ENCODE measurements at places on chromosomes 1 and 21.

DNA sequence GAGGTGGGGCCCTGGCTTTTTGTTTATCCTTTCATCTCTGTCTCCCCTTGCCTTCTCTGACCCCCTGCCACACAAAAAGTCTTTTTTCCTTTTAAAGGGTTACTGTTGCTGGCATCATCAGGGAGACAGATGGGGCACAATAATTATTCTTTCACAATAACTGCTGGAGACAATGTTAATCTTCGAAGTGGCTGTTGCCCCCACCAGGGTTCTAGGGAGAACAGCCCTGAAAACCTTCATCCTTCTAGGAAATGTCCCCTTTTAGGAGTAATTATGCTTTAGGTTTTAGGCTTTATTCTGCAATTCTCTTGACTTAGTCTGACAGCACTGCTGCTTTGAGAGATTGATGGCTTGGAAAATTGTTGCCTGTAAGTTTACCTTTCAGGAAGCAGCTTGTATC is 150.0 kb downstream of the NOS1AP start:
- DNase-seq, result no peak

DNA sequence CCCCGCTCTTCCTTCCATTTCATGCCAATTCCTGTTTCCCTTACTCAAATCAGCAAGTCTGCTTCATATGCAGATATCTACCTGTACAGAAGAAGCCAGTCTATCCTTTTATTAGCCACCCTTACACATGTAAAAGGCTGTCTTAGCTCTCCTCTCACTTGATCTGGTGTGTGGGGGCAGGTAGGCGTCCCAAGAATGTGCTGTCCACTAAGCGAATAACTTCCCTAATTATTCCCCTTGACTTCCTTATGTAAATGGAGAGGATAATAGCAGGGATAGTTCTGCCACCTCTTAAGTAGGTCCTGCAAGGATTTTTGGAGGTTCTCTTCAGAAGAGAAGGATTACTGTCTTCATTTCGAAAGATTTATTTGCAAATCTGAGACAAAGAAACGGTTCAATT is 160.4 kb downstream of the TTLL7 start:
- no peak for DNase-seq

- no peak for DNase-seq
Observed at GRCh38 chr1:34879230-34879629, 19.7 kb upstream of the SMIM12 start.

DNA sequence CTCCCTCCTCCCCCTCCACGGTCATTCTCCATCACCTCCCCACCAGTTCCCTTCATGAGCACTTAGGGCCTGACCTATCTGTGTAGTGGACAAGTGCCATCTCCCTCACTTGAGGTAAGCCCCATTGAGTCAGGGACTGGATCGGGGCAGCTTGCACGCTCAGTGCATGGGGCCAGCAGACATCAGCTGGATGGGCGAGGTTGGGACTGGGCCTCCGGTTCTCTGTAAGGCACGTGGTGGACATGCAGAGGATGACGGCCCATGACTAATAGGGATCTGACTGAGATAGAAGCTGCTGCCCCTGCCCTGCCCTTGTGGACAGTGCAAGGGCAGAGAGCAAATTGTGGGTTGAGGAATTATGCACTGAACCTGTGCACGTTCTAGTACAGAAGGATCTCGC is 120.4 kb upstream of the C1orf174 start:
- no peak for DNase-seq

DNA sequence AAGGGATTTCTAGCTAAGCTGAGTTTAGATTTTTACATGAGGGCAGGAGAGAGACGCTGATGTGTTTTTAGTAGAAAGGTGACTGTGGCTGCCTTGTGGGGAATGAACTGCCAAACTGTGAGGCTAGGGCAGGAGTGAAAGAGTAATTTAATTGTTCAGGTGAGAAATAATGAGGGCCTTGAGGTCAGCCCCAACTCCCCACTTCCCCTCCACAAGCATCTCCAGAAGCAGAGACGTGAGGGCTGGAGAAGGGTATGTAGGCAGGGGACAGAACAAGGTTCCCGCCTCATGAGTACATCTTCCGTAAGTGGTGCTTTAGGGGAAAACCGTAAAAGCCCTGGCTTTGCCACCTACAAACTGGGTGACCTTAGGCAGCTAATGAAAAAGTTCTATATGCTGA is 70.8 kb downstream of the WARS2 start:
- DNase-seq, result no peak

DNA sequence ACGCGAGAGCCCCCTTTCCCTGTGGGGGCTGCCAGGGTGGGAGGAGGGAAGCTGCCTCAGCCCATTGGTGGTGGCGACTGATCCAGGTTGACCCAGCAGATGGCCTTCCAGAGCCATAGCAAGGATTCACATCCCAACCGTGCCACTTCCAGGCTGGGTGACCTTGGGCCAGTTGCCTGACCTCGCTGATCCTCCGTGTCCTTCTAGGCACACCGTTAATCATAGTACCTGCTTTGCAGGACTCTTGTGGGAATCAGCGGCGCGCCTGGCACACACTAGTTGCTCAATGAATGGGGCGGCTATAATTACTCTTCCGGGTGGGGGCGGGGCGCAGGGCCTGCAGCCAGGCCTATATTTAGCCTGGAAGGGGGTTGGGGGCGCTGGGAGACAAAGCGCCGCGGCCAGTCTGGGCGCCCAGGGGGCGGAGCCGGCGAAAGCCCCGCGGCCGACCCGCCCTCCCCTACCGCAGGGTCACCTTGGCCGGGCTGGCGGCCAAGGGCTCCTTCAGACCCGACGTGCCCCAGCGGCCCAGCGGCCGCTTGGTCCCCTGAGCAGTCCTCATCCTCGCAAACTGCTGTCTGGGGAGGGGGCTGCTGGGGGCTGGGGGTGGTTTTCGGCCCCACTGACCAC is 5.1 kb downstream of the HSPB7 start:
- peak; percentile 15 for DNase-seq

GRCh38 chr21:28154121-28154520 is 838.6 kb downstream of the LTN1 start:
- no peak for DNase-seq

DNA sequence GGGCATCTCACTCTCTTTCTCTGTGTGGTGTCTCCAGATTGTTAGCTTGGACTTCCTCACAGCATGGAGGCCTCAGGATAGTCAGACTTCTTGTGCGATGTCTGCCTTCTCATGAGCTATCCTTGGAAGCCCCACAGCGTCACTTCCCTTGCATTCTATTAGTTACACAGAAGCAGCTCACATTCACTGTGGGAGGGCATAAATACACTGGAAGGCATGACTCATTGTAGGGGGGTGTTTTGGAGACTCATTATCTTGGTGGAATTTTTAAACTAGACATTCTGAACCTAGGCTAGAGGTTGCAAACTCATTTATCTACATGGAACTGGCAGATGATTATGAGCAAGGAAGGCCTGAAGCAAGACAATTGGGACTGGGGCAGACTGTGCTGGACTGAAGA is 21.4 kb upstream of the FASLG start:
- no peak for DNase-seq

DNA sequence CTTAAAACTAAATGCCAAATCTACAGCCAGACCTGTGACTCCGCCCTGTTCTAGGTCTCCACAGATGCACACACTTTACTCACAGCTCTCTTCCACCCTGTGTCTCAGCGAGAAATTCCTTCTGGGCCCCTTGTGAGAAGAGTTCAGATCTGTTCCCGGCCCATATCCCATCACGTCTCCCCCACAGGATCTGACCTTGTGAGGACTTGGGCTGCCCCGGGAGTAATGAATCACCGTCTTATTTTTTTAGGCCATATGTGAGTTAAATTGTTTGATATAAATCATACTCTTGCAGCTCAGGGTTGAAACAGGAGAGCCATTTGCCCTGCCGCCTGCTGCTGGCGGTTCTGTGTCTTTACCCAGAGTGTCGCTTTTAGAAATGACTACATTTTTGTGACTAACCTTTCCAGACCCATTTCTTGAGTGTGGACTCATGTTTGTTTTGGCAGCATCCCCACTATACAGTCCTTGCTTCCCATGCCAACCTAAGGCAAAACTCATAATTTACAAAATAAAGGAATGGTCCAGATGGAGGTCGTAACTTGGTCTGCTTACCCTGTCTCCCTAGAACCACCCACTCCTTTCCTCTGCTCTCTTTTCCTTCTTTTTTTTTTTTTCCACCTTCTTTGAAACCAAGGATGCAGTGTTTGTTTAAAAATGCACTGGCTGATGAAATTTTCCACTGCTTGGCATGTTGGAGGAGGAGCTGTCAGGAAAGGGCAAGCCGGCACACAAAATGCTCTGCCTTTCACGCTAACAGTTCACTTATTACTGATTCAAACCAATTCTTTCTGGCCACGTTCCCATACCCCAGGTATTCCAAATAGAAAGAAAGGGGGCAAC is 98.0 kb upstream of the C1orf105 start:
- no peak for DNase-seq

All from activated T-cell treated with anti-CD3 and anti-CD28 coated beads for 1 hour (primary cell).